ENCODE measurements at places on chromosomes 4 and X. TPM values are rescaled to one million over a fixed set of nuclear protein-coding genes. Genes with fewer than 3 reads are reported as not detected.

The GRID2 gene
- total RNA-seq = under 0.01 TPM

The IRF2 gene
- total RNA-seq = 25.5 TPM

The GYPA gene
- 338 TPM for total RNA-seq

The TEX13B gene
- total RNA-seq = not detected

The SGMS2 gene
- 13.1 TPM for total RNA-seq

The TCEAL7 gene
- total RNA-seq = 1.1 TPM

The CSAG1 gene
- total RNA-seq = not detected

Measured in liver (tissue), 10 donors.